CD4-positive, alpha-beta T cell treated with Interleukin-6 at 100 ng/mL for 8 hours (primary cell): ENCODE measurements at places on chromosomes 11 and 22.

DNA sequence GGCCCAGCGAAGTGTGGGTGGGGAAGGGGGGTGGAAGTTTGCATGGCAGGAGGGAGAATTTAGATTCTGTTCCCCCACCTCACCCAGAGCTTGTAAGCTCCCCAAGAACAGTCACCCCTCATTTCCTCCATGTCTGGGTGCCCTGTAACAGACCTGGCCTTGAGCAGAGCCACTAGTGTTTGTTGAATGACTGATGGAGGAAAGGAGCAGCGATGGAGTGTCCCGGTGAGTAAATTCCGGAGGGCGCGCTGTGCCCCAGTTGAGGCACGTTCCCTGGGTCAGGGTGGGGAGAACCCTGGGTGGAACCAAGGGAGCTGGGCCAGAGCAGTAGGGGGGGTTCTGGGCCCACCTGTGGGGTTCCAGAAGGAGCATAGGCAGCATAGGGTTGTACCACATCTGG lies 827 bp downstream of the NAALADL1 start:
- no peak for DNase-seq

DNA sequence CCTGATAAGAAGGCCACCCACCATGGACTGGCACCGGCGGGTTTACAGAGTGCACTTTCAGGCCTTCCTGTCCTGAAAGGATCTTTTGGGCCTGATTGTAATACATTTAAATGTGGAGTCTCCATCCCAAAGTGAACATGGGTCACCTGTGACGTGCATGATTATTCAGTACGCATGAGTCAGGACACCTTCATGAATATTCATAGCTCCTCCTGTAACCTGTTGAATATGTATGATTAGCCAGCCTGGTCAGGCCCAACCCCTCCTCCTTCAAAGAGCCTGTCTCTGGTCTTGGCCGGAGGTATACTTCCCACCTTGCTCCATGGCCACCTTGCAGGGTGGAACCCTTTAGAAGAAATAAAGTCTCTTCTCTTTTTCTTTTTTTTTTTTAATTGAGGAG lies 75.9 kb upstream of the NUP50 start:
- DNase-seq = no peak

- DNase-seq = peak; percentile 73
Measured at GRCh38 chr11:128757235-128757711, 63.4 kb downstream of the FLI1 start.

DNA sequence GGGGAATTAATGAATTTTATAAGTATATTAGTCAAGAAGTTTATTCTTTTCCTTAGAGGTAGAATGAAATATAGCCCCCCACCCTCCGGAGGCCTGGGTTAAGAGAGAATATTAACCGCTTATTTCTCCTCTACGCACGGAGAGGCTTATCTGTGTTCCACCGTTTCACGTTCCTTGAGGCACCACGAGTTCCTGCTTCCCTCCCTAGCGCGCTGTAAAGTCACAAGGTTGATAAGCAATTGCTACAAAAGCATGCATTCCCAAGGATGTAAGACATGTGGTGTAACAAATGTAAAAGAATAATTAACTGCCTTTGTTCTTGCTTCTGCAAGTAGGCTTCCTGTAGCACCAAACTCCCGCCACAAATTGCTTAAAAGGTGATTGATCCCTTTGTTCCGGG lies 1.5 kb upstream of the ANKRD42 start:
- DNase-seq = no peak

DNA sequence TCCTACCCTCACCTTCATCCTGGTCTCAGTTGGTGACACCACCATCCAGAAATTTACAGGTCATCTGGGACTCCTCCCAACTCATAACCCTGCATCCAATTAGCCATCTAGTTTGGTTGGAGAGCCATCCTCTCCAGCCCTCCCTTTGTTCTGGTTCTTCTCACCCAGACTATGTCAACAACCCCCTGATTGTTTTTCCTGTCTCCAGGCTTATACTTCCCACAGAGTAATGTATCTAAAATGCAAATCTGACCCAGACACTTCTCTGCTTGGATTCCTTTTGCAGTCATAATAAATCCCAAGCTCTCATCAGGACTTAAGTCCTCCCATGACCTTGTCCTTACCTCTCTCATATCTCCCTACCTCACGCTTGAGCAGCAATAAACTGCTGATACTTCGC lies 3.0 kb downstream of the TTC12 start:
- no peak for DNase-seq

DNA sequence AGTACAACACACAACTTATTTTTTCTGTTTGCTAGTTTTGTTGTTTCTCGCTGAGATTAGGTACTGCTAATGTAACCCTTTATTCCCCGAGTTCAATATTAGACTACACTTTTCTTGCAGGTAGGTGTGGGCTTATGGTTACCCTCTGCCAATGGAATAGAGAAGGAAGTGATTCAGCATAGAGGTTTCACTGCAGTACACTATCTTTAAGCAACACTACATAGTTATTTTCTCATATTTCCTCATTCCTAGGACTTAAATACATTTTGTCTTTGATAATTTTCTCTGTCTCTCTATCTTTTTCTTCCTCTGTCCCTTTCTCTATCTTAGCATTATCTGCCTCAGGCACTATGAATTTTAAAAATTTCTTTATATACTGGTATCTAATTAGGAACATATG lies 791.0 kb downstream of the FAM181B start:
- no peak for DNase-seq

DNA sequence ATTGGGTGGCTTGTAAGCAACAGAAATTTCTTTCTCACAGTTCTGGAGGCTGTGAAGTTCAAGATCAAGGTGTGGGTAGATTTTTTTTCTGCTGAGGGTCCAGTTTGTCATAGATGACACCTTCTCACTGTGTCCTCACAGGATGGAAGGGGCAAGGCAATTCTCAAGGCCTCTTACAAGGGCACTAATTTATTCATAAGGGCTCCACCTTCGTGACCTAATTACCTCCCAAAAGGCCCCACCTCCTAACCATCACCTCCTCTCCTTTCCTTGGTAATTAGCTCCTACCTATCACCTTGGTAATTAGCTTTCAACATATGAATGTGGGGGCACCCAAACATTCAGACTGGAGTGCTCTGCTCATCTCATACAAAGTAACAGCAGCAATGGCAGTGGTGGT lies 92.3 kb upstream of the CD44 start:
- no peak for DNase-seq

DNA sequence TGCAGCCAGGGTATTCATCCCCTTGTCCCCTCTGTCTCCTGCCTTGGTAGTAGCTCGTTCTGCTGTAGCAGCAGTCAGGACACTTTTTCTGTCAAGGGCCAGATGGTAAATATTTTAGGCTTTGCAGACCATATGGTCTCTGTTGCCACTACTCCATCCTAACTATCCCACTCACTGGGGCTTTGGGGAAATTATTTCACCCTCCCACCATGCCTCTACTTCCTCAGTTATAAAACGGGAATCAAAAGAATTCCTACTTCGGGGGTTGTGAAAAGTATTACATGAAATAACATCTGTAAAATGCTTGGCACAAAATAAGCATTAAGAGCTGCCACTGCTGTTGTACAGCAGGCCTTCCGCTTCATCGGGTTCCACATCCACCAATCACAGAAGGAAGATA lies 89.9 kb upstream of the LDLRAD3 start:
- no peak for DNase-seq

DNA sequence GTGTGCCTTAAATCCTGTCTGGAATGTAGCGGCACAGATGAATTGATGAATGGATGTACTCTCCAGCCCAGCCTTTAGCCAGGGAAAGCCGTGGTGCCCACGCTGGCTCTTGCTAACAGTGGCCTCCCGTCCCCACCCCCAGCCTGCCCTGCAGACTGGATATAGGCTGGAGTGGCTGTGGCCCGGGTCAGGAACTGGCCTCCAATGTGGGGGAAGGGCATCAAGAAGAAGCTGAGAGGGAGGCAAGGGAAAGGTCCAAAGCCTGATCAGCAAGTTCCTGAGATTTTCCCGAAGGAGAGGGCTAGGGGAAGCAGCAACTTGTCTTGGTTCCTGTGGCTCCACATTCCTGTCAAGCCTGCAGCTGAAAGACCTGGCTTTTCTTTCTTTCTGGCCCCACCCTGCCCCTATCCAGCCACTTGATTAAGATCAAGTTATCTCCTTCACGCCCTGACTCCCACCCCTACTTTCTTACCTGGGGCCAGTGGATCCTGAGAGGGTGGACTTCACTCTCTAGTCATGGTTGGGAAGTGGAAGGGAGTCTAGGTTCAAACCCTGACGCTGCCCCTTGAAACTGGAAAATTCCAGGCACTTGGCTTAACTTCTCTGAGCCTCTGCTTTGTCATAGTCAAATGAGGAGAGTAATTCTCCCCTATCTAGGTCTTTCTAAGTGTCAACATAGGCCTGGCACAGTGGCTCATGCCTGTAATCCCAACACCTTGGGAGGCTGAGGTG lies 11.0 kb upstream of the MICALL1 start:
- DNase-seq = no peak

- no peak for DNase-seq
Measured at GRCh38 chr11:121741761-121742361, 289.1 kb upstream of the SORL1-AS1 start.

DNA sequence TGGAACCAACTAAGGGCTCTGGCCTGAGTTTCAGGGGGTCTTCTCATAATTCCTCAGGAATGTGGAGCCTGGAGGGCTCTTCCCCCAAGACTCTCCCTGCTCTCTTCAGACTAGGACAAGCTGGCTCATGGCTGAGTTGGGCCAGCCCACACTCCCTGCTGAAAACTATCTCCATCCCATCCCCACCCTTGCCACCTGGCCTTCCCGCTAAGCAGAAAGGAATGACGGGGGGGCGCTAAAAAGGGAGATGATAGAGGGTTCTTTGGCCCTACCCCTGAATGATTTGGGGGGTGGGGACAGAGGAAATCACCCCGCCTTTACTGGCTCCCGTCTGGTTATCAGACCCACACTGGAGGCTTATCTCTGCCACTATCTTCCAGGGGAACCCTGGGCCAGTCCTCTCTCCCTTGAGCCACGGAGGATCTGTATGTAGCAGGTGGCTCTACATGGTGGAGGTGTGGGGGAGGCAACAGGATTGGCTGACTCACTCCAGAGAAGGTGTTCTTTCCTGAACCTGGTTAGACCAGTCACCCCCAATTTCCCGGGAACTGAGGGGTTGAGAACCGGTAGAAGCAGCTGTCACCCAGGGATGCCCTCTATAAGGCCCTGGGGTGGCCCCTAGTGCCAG lies 5.7 kb downstream of the SMTN start:
- no peak for DNase-seq

GRCh38 chr22:17359501-17359900 lies 9.8 kb upstream of the CECR2 start:
- no peak for DNase-seq

- no peak for DNase-seq
Measured at GRCh38 chr11:73143126-73143838, 1.2 kb upstream of the FCHSD2 start.

DNA sequence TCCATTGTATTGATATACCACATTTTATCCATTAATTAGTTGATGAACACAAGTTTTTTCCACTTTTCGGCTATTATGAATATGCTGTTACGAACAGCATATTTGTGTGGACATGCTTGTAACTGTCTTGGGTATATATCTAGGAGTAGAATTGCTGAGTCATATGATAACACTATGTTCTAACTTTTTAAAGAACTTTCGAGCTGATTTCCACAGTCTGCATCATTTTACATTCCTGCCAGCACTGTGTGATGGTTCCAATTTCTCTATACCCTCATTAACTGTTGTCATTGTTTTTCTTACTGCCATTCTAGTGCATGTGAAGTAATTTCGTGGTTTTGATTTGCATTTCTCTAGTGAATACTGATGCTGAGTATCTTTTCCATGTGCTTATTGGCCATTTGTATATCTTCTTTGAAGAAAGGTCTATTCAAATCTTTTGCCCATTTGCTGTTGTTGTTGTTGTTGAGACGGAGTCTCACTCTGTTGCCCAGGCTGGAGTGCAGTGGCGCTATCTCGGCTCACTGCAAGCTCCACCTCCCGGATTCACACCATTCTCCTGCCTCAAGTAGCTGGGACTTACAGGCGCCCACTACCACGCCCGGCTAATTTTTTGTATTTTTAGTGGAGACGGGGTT lies 7.4 kb upstream of the RCE1 start:
- DNase-seq = no peak

DNA sequence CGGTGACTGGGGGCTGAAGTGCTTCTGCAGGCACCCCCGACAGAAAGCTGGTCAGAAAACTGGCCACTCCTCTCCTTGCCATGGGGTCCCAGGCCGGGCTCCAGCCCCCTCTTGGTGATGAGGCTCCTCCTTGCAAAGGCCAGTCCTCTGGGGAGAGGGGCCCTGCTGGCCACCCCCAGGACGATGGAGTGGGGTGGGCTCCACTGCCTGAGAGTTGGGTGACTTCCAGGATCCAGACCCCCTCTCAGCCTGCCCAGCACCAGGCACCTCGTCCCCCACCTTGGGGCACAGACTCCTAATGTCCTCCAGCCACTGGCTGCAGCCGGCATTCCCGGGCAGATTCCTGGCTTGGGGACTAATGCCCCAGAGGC lies 441 bp upstream of the RPS6KA4 start:
- no peak for DNase-seq

- DNase-seq = no peak
Measured at GRCh38 chr22:22910272-22911240, 22.9 kb downstream of the IGLL5 start.

GRCh38 chr11:69698362-69698761 lies 5.5 kb downstream of the FGF19 start:
- DNase-seq = no peak

GRCh38 chr11:3617990-3618389 lies 23.8 kb downstream of the ART5 start:
- no peak for DNase-seq

- no peak for DNase-seq
Measured at GRCh38 chr11:115941481-115941993, 437.3 kb upstream of the CADM1 start.

- DNase-seq = no peak
Measured at GRCh38 chr11:61123775-61124571, 21.7 kb downstream of the CD5 start.

DNA sequence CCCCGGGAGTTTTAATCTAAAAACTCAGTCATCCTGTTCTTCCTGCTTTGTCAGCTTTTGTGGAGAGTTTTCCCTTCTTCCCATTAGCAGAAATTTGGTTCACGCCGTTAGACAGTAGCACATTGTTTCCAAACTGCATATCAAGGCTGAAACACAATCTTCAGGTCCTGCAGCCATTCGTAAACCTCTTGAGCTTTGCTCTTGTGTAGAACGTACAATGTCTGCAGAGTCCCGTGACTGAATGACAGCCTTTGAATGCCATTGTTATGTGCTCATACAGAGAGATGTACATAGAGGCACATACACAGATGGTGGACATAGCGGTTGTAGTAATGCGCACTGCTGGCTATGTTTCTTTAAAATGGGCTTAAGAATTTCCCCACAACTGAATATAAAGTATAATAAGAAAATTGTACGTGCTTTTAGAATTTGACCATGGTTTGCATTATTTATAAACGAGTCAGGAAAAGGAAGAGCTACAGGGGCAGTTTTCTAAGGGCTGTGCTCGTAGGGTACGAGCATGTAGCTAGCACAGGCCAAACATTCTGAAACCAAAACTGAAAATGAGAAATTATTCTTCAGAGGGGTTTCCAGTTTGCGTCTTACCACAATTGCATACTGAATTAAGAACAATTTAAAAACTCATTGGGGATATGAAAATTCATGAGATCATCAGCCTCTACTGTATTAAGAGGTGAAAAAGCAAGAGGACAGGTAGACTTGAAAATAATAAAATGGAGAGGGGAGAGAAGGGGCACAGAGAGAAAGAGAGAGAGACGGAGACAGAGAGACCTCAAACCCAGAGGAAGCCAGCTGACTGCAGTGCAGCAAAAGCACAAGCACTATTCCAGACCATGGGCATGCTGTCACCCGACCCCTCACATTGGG lies 310.1 kb downstream of the CADM1 start:
- DNase-seq = no peak
